ENCODE measurements at places on chromosomes 2 and 18. TPM values are rescaled to one million over a fixed set of nuclear protein-coding genes. Genes with fewer than 3 reads are reported as not detected.

The IL37 gene
- not detected for total RNA-seq

The SERPINB4 gene
- total RNA-seq, result not detected

The KRTCAP3 gene
- not detected for total RNA-seq

The C2orf81 gene
- total RNA-seq, result 0.41 TPM

The PLGLB2 gene
- 0.41 TPM for total RNA-seq

The SULT1C4 gene
- 4.5 TPM for total RNA-seq

The SERPINB11 gene
- not detected for total RNA-seq

- DNase-seq, result no peak
These were observed 68.4 kb upstream of the PPP1CB start for GRCh38 chr2:28683100-28683706.

DNA sequence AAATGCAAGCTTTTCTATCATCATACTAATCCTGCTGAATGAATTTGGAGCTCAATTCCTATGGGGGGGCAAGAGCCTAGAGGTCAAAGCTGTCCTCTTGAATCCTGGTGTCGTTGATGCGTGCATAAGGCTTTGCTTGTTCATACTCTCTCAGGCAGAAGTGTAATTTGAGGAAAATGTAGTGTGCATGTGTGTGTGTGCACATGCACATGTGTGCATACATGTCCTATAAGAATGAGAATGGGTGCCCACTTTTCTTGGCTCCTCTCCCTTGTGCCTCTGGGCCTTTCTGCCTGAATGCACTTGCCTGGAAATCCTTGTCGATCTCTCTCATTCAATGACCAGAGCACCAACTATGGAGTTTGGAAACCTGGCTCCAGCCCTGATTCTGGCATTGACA is 28.5 kb upstream of the C18orf32 start:
- no peak for DNase-seq

- DNase-seq, result no peak
These were observed 1.4 kb downstream of the AAK1 start for GRCh38 chr2:69641887-69642708.

- DNase-seq, result no peak
These were observed 7.3 kb upstream of the PELI1 start for GRCh38 chr2:64151476-64151875.

DNA sequence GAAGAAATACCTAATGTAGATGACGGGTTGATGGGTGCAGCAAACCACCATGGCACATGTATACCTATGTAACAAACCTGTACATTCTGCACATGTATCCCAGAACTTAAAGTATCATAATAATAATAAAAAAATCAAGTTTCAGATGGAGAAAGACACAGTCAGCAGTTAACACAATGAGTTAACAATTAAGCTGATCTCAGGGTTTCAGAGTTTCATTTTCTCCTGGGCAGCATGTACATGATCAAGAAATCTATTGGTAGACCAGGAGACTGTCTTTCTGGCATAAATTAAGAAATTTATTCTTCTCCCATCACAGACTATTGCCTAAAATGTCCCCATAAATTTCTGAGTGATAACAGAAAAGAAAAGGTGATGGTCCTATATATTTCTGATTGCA is 155.3 kb downstream of the RAD51AP2 start:
- DNase-seq, result no peak

DNA sequence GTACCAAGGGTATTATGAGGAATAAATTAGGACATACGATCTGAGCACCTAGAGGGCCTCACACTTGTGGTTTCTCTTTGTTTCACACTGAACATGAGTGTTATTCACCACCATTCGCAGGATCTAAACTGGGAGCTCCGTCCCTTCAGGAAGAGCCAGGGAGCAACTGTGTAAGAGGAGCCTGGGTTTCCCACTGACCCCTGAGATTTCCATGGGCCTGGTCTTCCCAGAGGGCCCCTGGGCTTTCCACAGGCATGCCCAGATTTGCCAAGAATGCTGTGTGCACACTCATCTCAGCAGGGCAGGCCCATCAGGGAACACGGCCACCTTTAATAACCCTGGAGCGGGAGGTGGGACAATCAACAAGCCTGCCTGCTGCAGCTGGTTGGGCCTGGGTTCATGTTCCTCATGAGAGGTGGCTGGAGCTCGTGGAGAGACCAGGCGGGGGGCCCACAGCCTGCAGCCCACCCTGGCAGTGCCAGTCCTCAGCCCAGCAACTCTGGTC is 416.8 kb upstream of the MYT1L start:
- DNase-seq, result no peak

GRCh38 chr18:45054636-45055035 is 373.9 kb downstream of the SETBP1 start:
- no peak for DNase-seq

- DNase-seq, result no peak
These were observed 177.2 kb downstream of the TXNL1 start for GRCh38 chr18:56461151-56461550.

GRCh38 chr2:3162442-3163077 is 215.1 kb downstream of the EIPR1 start:
- DNase-seq, result no peak

- DNase-seq, result no peak
These were observed 278.4 kb upstream of the DDX18 start for GRCh38 chr2:117536139-117536538.

- DNase-seq, result no peak
These were observed 13.8 kb downstream of the EHD3 start for GRCh38 chr2:31247711-31248110.

DNA sequence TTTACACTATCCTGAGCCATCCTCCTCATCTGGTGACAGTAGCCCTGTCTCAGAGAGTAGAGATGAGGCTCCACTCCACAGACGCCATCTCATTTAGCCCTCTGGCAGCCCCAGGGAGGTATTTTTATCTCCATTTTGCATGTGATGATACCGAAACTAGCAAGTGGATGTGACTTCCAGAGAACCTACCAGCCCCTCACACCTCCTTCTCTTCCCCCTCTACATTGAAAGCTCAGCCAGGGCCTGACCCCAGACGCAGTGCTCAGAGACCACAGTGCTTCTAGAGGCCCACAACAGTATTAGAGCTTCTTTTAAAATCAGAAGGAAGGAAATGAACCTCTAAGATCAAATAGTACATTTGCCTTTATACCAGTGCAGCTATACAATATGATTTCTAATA is 8.3 kb downstream of the GYPC start:
- DNase-seq, result no peak

DNA sequence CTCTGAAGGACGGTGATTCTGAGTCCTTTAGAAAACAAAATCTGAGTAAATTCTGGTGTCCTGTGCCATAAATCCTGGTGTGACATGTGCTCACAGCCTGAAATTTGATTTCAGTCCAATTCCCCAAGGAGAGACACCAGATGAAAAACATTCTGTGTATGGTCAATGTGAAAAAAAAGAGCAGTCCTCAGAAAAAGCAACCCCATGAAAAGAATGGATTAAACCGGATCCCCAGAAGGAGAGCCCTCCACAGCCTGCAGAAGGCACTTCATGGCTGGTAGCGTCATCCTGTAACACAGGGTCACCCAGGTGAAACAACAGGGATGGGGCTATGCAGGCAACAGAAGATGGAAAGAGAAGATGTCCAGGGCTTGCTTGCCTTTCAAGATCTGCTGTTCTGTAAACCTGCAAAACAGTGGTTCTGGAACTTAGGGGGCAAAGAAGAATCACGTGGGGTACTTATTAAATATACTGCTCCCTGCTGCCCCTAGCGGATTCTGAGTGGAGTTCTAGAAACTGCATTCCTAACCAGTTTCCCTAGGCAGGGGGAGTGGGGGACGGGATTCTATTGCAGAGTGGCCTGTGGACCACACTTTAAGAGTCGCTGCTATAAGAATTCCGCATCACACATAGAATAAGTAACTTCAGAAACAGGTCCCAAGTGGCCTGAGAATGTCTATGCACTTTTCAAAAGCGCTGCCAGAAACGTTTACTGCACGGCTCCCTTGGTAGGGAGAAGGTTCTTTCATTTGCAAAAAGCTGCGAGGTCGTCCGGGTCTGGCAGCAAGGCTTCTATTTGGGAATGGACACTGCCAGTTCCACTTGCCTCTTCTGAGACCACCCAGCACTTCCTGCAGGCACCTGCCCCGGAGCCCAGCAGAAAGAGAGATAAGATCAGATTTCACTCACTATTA is 118.9 kb upstream of the ARL5A start:
- DNase-seq, result no peak

- no peak for DNase-seq
These were observed 13.3 kb upstream of the PPP4R1 start for GRCh38 chr18:9627642-9628041.
